ENCODE measurements at places on chromosomes 7 and 10.

DNA sequence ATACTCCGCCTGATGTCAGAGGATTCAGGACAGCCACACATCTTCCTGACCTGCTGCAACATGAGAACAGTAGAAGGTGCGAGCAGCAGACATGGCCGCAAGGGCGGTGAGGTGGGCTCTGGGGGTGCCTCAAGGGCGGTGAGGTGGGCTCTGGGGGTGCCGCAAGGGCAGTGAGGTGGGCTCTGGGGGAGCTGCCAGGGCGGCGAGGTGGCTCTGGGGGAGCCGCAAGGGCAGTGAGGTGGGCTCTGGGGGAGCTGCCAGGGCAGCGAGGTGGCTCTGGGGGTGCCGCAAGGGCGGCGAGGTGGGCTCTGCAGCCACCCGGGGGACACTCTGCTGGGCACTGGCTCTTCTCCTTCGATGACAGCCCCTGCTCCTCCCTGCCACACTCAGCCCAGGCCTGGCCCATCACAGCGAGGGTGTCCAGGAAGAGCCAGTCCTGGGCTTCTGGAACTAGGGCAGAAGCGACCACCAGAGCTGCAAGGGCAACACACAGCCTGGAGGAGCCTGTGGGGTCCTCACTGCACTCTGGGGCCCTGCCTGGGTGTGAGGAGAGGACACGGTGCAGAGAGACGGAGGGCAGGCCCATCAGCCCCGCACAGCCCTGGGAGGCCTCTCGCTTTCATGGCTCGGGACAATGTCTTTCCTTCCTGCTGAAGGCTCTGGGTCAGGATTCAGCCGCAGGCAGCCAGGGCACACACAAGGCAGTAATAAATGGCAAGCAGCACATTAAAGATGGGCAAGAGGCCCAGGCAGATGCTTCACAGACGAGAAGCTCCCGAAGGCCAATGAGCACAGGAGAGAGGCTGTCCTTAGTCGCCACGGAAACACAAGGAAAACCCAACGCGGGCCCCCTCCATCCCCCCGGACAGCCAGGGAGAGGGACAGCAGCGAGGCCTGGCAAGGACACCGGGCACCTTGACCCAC, 42.5 kb downstream of the STK32C start:
- peak; percentile 17 for DNase-seq

GRCh38 chr10:124683814-124684213, 60.4 kb downstream of the FAM53B start:
- DNase-seq = no peak

- DNase-seq = no peak
Observed at GRCh38 chr7:133358708-133359107, 105.8 kb downstream of the EXOC4 start.

- DNase-seq = peak; percentile 43
Observed at GRCh38 chr10:127990846-127991542, 84.1 kb downstream of the PTPRE start.

- no peak for DNase-seq
Observed at GRCh38 chr7:81231301-81231838, 312.5 kb upstream of the SEMA3C start.

DNA sequence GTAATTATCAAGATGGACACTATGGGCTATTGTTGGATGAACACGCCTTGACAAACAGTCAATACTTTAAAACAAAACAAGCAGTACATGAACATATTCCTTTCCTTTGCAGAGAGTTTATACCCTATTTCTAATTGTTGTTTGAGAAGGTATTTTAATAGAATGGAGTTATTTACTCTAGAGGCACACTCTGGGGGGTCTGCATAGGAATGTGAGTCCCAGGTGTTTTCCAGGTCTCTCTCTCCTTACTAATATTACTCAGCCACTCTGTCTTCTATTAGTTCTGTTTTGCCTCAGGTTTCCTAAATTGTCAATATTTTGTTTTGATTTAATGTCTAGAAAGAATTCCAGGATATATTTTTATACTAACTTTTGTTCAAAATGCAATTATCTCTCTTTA, 1091.4 kb downstream of the CNTNAP2 start:
- no peak for DNase-seq

DNA sequence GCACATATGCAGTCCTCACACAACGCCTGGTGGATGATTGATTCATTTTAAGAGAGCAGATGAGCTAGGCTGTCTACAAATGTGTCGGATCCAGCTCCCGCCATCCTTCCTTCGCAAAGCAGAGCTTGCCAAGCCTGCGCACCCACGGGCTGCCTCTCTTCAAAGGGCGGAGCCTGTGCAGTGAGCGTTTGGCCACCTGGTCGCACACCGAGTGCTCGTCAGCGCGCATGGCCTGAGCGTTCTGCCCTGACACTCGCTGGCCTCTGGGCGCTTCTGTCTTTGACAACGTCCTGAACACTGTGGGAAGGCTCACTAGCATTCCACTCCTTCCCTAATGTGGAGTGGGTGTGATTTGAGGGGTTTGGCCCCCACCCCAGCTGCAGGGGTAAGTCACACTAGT, 47.1 kb upstream of the TMEM72 start:
- no peak for DNase-seq

- DNase-seq = no peak
Observed at GRCh38 chr7:128267595-128267924, 26.5 kb downstream of the LEP start.

DNA sequence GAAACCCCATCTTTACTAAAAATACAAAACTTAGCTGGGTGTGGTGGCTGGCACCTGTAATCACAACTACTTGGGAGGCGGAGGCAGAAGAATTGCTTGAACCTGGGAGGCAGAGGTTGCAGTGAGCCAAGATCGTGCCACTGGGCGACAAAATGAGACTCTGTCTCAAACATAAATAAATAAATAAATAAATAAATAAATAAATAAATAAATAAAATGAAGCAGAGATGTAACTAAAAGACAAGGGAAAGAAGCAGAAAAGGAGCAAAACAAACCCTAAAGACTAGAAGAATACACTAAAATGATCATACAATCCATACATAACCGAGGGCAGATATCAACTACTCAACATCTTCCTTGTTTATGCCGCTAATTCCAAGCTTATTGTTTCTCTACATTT, 209.8 kb downstream of the TYW1 start:
- DNase-seq = no peak

DNA sequence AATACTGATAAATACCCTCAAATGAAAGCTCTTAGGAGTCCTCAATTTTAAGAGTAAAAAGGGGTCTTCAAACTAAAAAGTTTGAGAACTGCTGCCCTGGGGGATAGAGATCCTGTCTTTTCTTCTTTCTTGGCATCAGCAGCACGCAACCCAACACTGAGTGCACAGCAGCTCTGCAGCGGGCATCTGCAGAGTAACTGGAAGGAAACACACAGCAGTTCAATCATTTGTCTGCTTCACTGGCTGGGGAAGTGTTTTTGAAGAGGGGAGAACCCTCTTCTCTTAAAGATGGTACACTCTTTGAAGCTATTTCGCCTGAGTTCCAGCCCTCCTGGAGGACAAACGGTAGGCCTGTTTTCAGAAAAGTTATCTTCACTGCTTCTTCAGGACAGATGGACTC, 193.6 kb downstream of the FGFR2 start:
- DNase-seq = no peak

DNA sequence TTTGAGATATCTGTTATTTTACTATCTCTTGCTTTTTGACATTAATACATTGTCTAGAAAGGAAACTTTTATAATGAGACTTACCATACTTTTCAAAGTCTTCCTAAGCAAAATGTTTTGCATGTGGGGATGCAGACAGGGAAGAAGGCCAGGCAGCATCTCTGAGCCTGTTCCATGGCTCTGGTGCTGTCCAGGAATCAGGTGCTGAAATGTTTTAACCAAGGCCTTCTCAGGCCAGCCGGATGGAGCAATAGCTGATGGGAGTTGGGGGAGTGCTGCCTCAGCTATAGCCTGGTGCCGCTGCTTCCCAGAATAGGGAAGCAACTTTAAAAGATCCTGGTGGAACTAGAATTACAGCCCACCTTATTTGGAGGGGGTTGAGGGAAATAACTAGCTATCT, 38.5 kb downstream of the CRTAC1 start:
- peak; percentile 5 for DNase-seq

GRCh38 chr10:79071396-79071923, 2.7 kb downstream of the ZMIZ1 start:
- no peak for DNase-seq

DNA sequence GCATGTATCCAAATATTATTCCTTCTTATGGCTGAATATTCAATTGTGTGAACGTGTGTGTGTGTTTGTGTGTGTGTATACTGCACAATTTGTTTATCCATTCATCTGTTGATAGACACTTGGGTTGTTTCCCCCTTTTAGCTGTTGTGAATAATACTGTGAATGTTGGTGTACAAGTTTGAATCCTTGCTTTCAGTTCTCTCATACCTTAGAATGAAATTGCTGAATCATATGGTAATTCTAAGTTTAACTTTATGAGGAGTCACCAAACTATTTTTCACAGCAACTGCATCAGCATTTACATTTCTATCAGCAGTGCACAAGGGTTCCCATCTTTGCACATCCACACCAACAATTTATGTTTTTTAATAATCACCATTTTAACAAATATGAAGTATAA, 86.9 kb upstream of the GATAD1 start:
- DNase-seq = no peak

GRCh38 chr7:134547397-134548054, 1.4 kb upstream of the AKR1B15 start:
- DNase-seq = peak; percentile 38

DNA sequence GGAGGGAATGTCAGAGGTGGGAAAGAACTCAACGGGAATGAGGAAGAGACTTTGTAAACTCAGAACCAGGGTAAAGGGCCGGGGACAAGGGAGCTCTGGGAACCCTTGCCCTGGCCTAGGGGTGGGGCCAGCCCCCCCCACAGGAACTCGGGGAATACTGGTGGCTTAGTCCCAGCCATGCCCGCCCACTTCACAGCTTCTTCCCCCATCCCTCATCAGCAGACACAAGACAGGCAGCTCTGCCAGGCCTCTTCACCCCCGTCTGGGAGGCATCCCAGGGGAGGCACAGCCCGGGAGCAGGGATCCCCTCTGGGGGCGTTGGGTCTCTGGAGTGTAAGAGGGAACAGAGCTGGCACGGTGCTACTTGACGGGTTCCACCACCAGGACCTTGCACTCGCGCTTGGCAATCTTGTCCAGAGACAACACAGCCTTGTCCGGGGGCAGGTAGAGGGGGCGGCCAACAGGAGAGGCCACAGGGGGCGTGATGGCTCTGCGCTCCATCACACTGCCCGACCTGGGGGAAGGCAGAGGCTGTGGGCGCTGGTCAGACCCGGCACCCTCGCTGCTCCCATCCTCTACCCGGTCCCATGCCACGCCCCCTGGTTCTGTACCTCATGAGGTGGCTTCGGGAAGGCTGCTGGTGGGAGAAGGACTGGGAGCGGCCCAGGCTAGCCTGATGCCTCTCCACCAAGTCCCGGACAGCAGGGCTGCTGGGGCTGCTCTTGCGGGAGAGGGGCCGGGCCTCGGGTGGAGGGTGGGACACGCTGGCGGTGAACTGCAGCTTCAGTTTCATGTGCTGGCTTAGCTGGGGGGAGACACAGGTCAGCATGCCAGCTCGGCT, 3.7 kb downstream of the TRAPPC14 start:
- no peak for DNase-seq

DNA sequence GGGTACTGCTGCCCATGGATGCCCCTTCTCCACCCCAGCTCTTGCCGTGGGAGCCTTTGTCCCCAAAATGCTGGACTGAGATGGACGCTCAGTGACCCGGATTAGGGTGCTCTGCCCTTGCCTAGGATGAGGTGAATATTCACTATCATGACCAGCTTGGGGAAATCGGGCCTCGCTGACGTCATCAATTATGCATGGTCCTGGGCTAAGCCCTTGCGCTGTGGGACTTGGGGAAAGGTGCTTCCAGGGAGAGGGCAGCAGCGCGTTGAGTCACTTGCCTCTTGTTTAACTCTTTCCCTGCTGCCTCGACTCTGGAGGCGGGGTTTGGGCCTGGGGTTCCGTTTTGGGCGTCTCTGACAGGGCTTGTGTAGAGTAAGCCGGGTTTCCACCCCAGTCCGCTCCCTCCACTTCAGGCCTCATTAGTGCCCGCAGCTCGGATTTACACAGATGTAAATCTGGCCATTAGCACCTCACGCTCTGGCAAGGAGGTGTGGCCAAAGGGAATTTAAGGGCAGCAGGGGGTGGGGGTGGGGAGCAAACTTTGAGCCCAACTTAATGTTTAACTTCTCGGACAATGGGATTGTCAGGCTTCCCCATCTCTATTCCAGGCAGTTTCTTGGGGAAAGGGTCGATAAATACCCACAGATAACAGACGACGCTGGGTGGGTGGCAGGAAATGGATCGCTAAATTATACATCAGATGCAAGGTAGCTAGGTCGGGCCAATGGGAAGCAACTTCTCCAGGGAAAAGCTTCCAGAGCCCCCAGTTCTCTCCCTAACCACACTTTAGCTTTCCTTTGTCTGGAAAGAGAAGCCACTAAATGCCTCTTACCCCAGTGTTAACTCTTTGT, 51.3 kb upstream of the TCF7L2 start:
- DNase-seq = no peak

- no peak for DNase-seq
Observed at GRCh38 chr10:73806176-73806950, 5.0 kb downstream of the NDST2 start.

DNA sequence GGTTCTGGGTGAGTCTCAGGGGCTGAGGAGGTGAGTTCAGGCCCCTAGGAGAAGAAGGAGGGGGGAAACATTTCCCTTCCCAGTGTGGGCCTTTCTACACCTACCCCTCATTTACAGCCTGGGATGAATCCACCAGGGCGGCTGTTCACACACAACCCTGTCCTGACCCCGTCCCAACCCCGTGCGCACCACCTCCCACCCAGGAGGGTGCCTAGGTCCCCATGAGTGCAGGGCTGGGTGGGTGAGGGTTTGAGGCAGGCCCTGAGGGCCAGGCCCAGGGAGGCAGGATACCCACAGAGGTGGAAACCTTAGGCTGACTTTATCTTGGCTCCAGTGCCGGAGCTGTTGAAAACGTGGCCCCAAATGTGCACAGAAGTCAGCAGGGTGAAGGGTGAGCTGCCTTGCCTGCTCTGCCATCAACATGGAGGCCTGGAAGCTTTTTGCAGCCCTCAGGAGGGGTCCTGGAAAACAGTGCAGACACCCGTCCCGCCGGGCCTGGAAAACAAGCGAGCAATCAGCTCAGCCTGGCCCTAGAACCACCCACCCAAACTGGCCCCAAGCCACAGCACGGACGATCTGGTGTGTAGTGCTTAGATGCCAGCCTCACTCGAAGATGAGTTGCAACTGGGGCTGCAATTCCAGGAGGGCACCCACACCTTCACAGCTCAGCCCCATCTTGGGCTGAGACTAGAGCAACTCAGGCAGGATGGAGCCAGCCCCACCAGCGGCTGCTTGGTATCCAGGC, 9.3 kb upstream of the RET start:
- DNase-seq = no peak

GRCh38 chr7:137337902-137338301, 5.6 kb downstream of the PTN start:
- DNase-seq = no peak

DNA sequence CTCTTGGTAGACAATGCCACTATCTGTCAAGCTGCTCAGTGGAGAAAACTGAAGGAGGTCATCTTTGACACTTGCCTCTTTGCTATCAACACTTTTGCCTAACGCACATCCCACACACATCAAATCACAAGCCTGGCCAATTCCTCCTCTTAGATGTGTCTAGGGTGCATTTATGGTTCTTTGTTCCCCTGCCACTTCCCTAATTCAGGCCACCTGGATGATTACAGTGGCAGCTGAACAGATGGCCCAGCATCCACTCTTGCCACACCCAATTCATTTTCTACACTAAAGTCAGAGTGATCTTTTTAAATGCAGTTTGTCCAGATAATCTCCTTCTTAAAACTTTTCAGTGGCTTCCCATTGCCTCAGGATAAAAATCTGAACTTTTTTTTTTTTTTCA, 58.6 kb downstream of the LAMB4 start:
- DNase-seq = no peak

- no peak for DNase-seq
Observed at GRCh38 chr10:68861253-68861652, 33.9 kb downstream of the STOX1 start.

GRCh38 chr7:148458263-148458662, 132.3 kb upstream of the C7orf33 start:
- DNase-seq = no peak

All from MG63 (cell line).